KBM-7 (cell line): ENCODE measurements at places on chromosomes 3 and 15.
A peak's percentile ranks its signal among the peaks of the same experiment; 100 is the strongest.

DNA sequence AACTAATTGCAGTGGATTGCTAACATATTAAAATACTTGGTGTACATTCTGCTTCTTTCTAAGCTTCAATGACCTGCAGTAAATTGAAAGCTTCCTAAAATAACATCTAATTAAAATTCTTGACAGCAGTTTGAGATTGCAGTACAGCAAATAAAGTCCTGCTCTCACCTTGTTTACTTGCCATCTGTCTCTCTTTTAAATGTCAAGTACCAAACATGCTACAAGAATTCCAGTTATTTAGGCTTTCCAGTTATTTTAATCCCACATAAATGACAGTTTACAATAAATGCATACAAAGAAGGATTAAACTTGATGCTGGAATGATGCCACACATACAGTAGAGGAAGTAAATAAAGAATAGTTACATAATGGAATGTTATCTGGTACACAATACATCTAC is 33.2 kb downstream of the CBLB start:
- no peak for DNase-seq

GRCh38 chr3:157127268-157127667 is 32.7 kb downstream of the CCNL1 start:
- no peak for DNase-seq

GRCh38 chr3:101229681-101230080 is 90.7 kb downstream of the IMPG2 start:
- no peak for DNase-seq

DNA sequence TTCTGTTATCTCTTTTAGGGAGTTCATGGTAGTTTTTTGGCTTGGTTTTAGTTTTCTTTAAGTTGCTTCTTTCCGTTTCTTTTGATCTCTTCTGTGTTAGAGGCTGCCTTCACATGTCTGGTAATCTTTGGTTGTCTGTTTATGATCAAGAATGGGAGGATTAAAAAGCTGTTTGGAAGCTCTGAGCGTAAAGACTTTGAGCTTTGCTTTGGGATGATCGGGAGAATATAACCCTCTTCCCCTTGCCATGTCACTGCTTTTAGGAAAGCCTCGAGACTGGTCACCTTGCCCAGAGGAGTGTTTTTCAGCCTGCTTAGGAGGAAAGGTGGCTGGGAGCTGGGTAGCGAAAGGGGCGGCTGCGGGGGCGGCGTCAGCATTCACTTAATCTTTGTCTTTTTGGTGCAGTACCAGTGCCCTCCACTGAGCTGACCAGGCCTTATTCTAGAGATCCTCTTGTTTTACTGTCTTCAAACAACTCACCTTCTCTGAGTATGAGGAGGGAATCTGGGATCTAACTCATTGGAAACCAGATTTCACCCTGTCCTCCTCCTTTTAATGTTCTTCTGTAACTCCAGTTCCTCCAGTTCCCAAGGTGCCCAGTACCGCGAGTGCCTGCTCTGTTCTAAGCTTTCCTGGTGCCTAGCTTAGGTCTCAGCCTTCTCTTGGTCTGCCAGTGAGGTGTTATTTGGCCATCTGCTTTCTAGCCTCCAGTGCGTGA is 15.5 kb downstream of the TATDN2 start:
- peak; percentile 70 for DNase-seq

GRCh38 chr3:111496894-111497559 is 45.0 kb upstream of the CD96 start:
- DNase-seq: no peak
